PC-3 (cell line): ENCODE measurements at places on chromosomes 7 and 10. TPM values are rescaled to one million over a fixed set of nuclear protein-coding genes. Genes with fewer than 3 reads are reported as not detected.

Gene ZNF239
- total RNA-seq, result 8.5 and 9.7 TPM in 2 replicates

Gene NRP1
- total RNA-seq, result 482 and 555 TPM in 2 replicates

Gene HOXA1
- 1.4 and 2.0 TPM in 2 replicates for total RNA-seq

Gene GPR15LG
- total RNA-seq, result not detected in 2 replicates

Gene SPOCK2
- total RNA-seq, result 0.06 and 0.33 TPM in 2 replicates

Gene MAGI2
- total RNA-seq, result 0.06 TPM in 1 of 2 replicates, not detected in the other

Gene THAP5
- total RNA-seq, result 8.1 and 11.8 TPM in 2 replicates

Gene TMEM106B
- 32.5 and 41.6 TPM in 2 replicates for total RNA-seq

Gene DNAJC12
- total RNA-seq, result 14.2 and 15.5 TPM in 2 replicates

DNA sequence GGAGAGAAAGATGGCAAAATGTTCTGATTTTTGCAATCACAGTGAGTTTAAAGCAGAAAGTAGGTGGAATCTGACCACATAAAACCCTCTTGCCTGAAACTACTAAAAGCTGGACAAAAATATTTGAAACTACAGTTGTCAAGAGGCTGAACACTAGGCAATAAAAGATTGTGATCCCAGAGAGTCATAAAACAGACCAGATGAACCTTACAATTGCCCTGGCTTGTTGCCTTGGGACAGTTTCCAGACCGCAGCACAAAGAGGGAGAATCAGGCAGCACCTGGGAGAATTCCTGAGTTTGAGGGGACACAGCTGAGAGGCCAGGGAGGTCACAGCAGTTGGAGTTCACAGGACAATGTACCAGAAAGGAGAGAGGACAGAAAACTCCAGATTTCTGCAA, 107.3 kb upstream of the NANOS1 start:
- H3K27me3 ChIP-seq, result no peaks in the 10 kb centered on the region
- no peak overlapping the region for H3K4me3 ChIP-seq
- H3K36me3 ChIP-seq, result no peaks in the 10 kb centered on the region
- peaks cover 15% of the 10 kb centered on the region for H3K4me1 ChIP-seq
- peak; percentile 51 for DNase-seq
- no peak overlapping the region for H3K27ac ChIP-seq

- H3K36me3 ChIP-seq, result no peaks in the 10 kb centered on the region
- no peaks in the 10 kb centered on the region for H3K27me3 ChIP-seq
These were observed 142.6 kb upstream of the NEBL start for GRCh38 chr10:21039721-21040120.

DNA sequence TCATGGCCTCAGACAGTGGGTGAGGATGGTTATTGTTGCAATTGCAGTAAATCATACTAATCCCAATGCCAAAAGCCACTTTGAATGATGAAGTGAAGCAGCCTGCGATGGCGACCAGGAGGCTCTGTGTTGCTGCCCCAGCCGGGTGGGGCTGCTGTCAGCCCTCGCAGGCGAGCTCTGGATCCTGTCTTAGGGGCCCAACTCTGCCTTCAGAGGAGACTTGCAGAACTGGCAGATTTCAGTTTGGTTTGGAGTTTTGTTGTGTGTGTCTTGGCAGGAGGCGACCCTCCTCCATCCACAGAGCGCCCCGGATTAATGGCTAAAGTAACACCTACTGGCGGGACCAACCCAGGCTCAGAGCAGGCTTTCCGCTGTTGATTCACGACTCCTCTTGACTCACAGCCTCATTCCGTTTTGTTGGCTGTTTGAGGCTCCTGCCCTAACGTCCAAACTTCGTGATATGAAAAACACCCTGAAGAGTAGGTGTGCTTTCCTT, 67.9 kb upstream of the BMPER start:
- no peaks in the 10 kb centered on the region for H3K27me3 ChIP-seq
- DNase-seq, result no peak
- peaks cover 13% of the 10 kb centered on the region for H3K4me1 ChIP-seq
- H3K27ac ChIP-seq, result no peak overlapping the region
- H3K36me3 ChIP-seq, result no peaks in the 10 kb centered on the region

GRCh38 chr10:3473271-3473670, 300.7 kb upstream of the PITRM1 start:
- H3K36me3 ChIP-seq, result no peaks in the 10 kb centered on the region
- H3K4me3 ChIP-seq, result no peak overlapping the region
- H3K27me3 ChIP-seq, result no peaks in the 10 kb centered on the region
- peaks cover 48% of the 10 kb centered on the region for H3K4me1 ChIP-seq
- H3K27ac ChIP-seq, result peak overlapping the region; percentile 63; the same call in 1 of the 2 replicates

GRCh38 chr7:80279760-80280159, 145.1 kb downstream of the GNAI1 start:
- no peak for DNase-seq
- no peak overlapping the region for H3K27ac ChIP-seq
- H3K4me1 ChIP-seq, result peaks cover 19% of the 10 kb centered on the region
- H3K4me3 ChIP-seq, result no peak overlapping the region
- no peaks in the 10 kb centered on the region for H3K36me3 ChIP-seq

DNA sequence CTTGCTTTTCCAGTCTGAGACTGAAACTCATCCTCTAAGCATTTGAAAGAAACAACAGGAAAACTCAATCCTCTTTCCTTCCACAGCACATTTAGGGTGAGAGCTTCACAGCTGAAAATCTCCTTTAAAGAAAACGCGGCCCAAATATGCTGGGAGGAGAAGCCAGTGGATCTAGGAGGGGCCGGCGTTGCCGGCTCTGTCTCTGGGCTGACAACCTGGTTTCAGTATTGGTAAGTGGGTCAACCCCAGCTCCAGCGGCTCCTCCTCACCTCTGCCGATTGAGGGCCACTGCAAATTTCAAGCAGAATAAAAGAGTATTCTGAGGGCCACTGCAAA, 75.3 kb upstream of the CPXM2 start:
- H3K27me3 ChIP-seq, result peaks cover 29% of the 10 kb centered on the region
- no peaks in the 10 kb centered on the region for H3K4me1 ChIP-seq
- H3K4me3 ChIP-seq, result no peak overlapping the region

DNA sequence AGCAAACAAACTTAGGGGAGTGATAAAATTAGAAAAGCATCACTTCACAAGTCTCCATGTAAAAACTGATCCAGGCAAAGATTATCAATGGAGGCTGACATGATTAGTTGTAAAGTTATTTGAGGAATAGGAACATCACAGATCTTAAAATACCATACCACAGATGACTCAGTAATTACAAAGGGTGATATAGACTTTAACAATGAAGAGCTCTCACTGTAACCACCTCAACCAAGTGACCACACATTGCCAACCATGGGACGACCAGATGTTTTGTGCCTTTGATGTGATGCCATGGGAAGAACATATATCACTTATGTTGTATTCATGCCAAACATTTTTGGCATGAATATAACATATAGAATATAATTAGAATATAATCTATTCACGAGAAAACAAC, 11.7 kb downstream of the AASS start:
- no peak overlapping the region for H3K4me3 ChIP-seq
- no peaks in the 10 kb centered on the region; the same call in 1 of the 2 replicates for H3K27me3 ChIP-seq
- H3K36me3 ChIP-seq, result no peaks in the 10 kb centered on the region
- peak; percentile 19 for DNase-seq

DNA sequence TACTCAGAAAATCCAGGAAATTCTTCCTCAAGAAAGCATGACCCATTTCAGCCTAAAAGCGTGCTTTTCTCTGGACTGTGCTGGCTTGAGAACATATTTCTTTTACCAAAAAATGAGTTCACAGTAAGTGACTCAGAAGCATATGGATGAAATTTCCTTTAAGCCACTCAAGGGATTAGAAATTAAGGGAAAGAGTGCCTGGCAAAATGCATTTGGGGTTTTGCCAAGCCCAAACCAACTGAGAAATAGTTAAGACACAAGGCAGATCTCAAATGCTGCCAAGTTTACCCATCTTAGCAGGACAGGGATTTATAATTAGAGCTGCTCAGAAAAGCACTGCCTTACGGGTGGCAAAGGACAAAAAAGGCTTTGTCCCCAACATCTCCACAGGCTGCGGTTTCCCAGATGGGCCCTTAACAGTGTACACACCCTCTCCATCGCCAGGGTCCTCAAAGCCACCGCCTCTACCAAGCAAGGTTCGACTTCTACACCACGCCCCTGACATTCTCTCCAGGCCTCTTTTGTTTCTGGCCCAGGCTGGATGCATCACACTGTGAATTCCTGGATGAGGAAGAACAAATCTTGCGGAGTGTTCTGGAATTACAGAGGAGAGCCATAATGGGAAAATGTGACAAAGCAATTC, 30.1 kb upstream of the CDHR3 start:
- peaks cover 7% of the 10 kb centered on the region; the same call in 1 of the 2 replicates for H3K4me1 ChIP-seq
- H3K36me3 ChIP-seq, result no peaks in the 10 kb centered on the region
- DNase-seq, result no peak
- no peak overlapping the region for H3K27ac ChIP-seq
- no peak overlapping the region for H3K4me3 ChIP-seq
- no peaks in the 10 kb centered on the region for H3K27me3 ChIP-seq

GRCh38 chr10:1595726-1596125, 141.6 kb downstream of the ADARB2 start:
- H3K27ac ChIP-seq, result no peak overlapping the region
- no peak overlapping the region for H3K4me3 ChIP-seq
- no peaks in the 10 kb centered on the region for H3K36me3 ChIP-seq
- no peaks in the 10 kb centered on the region for H3K27me3 ChIP-seq

DNA sequence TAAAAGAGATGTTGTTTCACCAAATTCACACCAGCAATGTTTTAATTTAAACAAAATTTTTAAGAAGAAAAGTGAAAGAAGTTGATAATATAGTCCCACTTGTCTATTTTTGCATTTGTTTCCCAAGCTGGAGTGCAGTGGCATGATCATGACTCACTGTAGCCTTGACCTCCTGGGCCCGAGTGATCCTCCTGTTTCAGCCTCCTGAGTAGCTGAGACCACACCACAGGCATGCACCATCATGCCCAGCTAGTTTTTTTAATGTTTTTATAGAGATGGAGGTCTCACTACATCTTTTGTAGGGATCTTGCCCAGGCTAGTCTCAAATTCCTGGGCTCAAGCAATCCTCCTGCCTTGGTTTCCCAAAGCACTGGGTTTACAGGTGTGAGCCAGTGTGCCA, 14.1 kb upstream of the NDUFA5 start:
- no peak overlapping the region for H3K4me3 ChIP-seq
- H3K27me3 ChIP-seq, result peaks cover 2% of the 10 kb centered on the region; the same call in 1 of the 2 replicates
- no peak overlapping the region for H3K27ac ChIP-seq
- no peak for DNase-seq
- no peaks in the 10 kb centered on the region for H3K36me3 ChIP-seq
- no peaks in the 10 kb centered on the region for H3K4me1 ChIP-seq

- H3K27me3 ChIP-seq, result no peaks in the 10 kb centered on the region
- peak; percentile 84 for DNase-seq
- H3K4me1 ChIP-seq, result peaks cover 29% of the 10 kb centered on the region
These were observed 13.1 kb downstream of the LZTS2 start for GRCh38 chr10:101012525-101013364.

GRCh38 chr7:44264221-44264931, 61.0 kb downstream of the CAMK2B start:
- no peak overlapping the region for H3K4me3 ChIP-seq
- peak; percentile 91 for DNase-seq
- H3K36me3 ChIP-seq, result no peaks in the 10 kb centered on the region
